ENCODE measurements at places on chromosomes 1 and 21.

GRCh38 chr1:114002492-114003239, 23.4 kb downstream of the OLFML3 start:
- DNase-seq = peak; percentile 45

GRCh38 chr1:78292361-78292760, 198.4 kb upstream of the PTGFR start:
- peak; percentile 99 for DNase-seq

DNA sequence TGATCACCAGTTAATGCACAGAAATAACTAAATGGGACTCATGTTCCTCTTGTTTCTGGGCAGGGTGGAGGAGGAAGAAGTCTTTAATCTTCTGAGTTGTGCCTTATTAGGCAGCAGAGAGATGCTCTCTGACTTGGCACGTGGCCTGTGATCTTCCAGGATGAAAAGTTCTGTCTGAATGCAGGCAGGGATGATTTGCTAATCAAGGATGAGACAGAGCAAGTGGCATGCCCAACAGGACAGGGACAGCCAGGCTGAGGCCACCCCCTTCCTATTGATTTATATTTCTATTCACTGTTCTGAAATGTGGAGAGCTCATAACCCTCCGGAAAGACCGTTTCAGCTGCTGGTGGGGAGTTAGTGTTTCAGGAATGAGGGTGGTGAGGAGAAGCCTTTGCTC, 477.8 kb upstream of the CAMK1G start:
- no peak for DNase-seq

- no peak for DNase-seq
Measured at GRCh38 chr21:16406355-16406754, 676.6 kb downstream of the USP25 start.

DNA sequence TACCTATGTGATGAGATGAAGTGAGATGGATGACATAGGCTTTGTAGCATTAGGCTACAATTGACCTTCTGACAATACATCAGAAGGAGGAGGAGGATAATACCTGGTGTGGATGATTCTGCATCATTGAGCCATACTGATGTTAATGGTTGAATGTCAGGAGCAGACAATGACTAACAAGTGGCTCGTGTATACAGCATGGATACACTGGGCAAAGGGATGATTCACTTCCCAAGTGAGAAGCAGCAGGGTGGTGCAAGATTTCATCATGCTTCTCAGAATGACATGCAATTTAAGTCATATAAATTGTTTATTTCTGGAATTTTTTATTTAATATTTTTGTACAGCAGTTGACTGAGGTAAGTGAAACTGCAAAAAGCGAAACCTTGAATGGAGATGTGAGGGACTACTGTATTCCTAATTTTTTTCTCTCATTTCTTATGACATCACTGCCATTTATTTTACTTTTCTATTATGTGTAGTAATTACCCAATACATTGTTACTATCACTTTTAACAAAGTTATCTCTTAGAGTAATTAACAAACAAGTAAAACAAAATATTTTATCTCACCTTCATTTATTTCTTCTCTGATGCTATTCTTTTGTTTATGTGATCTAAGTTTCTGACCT, 34.4 kb upstream of the COP1 start:
- peak; percentile 76 for DNase-seq

- no peak for DNase-seq
Measured at GRCh38 chr21:15514073-15514946, 215.5 kb upstream of the USP25 start.

DNA sequence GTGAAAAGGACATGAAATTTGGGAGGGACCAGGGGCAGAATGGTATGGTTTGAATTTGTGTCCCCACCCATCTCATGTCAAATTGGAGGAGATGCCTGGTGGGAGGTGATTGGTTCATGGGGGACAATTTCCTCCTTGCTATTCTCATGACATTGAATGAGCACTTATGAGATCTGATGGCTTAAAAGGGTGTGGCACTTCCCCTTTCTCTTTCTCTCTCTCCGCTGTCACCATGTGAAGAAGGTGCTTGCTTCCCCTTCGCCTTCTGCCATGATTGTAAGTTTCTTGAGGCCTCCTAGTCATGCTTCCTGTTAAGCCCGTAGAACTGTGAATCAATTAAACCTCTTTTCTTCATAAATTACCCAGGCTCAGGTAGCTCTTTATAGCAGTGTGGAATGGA, 7.6 kb upstream of the GBP4 start:
- DNase-seq = no peak

DNA sequence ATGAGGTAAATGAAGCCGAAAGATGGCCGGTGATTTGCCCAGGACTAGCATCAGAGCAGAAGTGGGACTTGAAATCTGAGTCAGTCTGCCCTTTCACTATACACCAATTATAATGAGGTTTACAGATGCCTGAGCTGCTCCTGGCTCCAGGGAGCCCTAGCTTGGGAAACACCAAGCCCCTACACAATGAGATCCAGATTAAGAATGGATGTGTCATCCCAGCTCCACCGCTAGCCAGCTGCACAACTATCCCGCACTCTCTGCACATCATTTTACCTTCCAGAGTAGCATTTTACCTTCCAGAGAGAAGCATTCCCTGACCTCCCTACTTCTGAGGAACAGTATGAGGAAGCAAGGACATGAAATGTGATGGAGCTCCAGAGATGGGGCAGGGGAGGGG, 27.0 kb downstream of the SERTAD4 start:
- DNase-seq = peak; percentile 84
